ENCODE measurements at places on chromosomes 12 and 14. TPM values are rescaled to one million over a fixed set of nuclear protein-coding genes. Genes with fewer than 3 reads are reported as not detected.

The RNASE7 gene
- total RNA-seq: not detected

The BHLHE41 gene
- total RNA-seq: 14.6 TPM

DNA sequence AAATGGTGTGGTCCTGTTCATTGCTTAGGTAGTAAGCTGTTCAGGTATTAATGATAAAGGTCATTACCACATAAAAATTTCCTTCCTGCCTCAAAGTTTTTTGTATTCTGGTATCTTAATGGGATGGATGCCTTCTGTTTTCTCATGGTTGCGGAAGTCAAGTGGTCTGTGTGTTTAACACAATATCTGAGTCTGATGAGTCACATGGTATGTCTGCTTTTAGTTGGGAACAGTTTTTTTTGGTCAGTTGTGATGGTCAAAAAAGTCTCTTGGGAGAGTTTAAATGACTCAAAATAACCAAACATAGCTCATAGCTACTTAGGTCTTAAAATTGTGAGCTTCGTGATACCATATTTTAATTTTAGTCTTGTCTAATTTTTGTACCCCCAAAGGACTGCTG, 40.7 kb downstream of the STK38L start:
- no peak for DNase-seq

- DNase-seq: no peak
Measured at GRCh38 chr12:119665164-119665929, 2.6 kb upstream of the PRKAB1 start.

The TCL1B gene
- not detected for total RNA-seq

The TMEM119 gene
- 3.6 TPM for total RNA-seq
